CD4-positive, alpha-beta T cell treated with Interleukin-4 for 1 hour (primary cell): ENCODE measurements at places on chromosomes 11 and 22.

DNA sequence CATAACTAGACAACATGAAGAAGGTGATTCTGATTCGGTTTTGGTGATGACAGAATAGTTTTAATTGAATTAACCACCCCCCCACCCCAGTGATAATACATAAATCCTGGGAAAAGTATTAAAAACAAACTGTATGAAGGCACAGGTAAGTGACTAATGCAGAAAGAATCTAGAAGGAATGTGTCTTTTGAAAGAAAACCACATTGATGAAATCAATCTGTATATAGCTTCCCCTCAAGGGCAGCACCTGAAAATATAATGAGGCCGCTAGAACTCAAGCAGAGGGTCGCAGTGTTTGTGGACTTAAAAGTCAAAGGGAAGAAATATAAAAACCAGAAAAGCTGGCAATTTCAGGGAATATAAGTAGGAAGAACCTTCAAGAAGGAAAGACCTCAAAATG lies 580.5 kb upstream of the CHORDC1 start:
- no peak for DNase-seq

GRCh38 chr22:42792909-42793847 lies 63.9 kb downstream of the ARFGAP3 start:
- no peak for DNase-seq

- DNase-seq = no peak
Measured at GRCh38 chr22:38115423-38116205, 5.1 kb upstream of the BAIAP2L2 start.

- DNase-seq = no peak
Measured at GRCh38 chr11:77191429-77191822, 63.4 kb downstream of the MYO7A start.

- DNase-seq = no peak
Measured at GRCh38 chr11:116910378-116910777, 73.0 kb upstream of the APOA1 start.

- no peak for DNase-seq
Measured at GRCh38 chr11:11569936-11570491, 51.8 kb downstream of the GALNT18 start.

- DNase-seq = peak; percentile 15
Measured at GRCh38 chr22:26617271-26618199, at the start of gene CRYBB1. CRYBB1 (minus strand) TSS chr22:26618027; CDS start chr22:26616319, 1,708 bp downstream.

DNA sequence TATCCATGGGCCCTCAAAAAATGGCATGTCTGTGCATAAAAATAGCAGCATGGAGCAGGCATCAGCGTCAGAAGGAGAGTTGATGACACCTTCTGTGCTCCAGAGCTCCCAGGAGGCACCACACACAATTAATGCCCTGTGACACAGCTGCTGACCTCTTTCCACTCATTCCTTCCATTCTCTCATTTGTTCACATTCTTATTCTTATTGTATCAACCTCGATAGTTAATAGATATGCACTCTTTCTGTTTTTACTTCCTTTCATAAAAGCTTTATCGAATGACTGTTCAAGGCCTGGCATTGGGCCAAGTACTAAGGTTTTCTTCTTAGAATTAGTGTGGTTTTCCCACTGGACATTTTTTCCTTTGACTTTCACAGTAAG lies 266.0 kb upstream of the MTNR1B start:
- no peak for DNase-seq

DNA sequence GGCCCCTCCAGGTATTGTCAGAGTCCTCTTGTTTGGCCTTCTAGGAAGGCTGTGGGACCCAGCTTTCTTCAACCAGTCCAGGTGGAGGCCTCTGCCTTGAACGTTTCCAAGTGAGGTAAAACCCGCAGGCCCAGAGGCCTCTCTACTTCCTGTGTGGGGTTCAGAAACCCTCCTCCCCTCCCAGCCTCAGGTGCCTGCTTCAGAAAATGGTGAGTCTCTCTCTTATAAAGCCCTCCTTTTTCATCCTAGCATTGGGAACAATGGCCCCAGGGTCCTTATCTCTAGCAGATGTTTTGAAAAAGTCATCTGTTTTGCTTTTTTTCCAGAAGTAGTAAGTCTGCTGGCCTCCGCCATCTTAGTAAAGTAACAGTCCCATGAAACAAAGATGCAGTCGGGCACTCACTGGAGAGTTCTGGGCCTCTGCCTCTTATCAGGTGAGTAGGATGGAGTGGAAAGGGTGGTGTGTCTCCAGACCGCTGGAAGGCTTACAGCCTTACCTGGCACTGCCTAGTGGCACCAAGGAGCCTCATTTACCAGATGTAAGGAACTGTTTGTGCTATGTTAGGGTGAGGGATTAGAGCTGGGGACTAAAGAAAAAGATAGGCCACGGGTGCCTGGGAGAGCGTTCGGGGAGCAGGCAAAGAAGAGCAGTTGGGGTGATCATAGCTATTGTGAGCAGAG lies at the start of gene CD3E:
CD3E (plus strand) TSS at position 163 of the 681 bp plus-strand sequence; CDS start at position 386, 223 bp downstream.
- DNase-seq = peak; percentile 64

GRCh38 chr11:69196783-69197169 lies 41.0 kb downstream of the SMIM38 start:
- no peak for DNase-seq

- no peak for DNase-seq
Measured at GRCh38 chr22:29108137-29108536, 35.3 kb downstream of the KREMEN1 start.

DNA sequence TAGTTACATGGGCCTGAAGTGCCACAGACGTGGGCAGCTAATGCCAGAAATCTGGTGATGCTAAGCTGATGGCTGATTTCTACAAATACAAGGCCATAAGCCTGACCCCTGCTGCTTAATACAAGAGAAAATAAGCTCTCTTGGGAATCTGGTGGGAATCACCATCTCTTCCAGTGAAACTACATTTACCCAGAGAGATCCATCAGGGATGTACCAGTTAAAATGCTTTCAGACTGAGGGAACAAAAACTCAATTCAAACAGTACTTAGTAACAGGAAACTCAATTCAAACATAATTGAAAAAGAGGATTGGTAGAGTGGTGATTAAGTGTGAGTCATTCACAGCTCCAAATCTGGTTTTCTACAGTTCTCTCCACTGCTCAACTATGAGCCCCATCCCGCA lies 1.7 kb upstream of the CAVIN3 start:
- no peak for DNase-seq

GRCh38 chr22:40235308-40235707 lies 57.6 kb downstream of the TNRC6B start:
- no peak for DNase-seq

DNA sequence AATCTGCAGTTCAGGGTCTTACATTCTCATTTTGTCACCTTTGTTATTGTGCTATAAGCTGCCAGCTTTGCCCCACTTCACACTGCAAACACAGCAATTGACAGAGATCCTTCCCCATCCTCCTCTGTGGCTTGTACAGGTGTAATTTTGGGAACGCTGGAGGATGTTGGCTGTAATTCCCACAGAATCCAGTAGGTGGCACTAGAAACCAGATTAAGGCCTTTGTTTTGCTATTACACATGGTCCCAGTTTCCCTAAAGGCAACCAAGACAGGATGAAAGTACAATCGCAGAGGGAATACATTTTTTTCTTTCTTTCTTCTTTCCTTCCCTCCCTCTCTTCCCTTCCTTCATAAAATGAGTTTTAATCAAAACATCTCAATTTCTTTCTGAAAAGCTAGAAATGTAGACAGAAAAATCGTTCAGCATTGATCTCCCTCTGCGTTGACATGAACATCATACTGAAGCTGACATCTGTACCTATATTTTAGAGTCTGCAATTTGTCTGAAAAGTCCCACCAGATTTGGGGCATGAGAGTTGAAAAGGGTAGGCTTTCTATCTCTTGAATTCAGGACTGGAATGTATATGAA lies 21.3 kb upstream of the NELL1 start:
- DNase-seq = peak; percentile 43

- DNase-seq = no peak
Measured at GRCh38 chr22:47151490-47151889, 389.0 kb downstream of the TBC1D22A start.

- no peak for DNase-seq
Measured at GRCh38 chr11:117750916-117751662, 45.9 kb downstream of the DSCAML1 start.

DNA sequence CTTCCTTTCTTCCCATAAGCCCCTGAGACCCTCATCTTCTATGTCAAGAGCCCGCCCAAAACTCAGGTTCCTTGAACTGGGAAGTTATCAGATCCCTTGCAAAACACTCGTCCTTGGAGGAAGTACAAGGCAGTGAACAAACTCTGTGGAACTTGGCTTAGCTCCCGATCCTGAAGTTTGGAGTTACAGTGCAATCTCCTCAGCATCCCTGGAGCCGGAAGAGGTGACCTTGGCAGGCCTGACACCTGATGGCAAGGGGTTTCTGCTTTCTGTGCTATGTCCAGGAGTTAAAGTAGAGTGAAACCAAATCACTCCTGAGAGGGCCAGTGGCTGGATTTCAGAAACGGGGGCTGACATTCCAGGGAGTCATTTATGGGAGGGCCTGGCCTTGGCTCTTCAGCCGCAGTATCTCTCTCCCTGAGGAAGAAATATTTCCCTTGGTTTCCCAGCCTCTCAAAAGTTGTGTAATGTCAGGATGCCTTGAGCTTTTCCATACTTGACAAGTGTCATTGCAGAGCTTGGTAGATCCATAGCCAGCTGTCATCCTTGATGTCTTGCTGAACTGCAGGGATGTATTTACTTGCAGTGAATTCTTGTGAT lies 1.9 kb upstream of the GRAMD1B start:
- no peak for DNase-seq

- DNase-seq = no peak
Measured at GRCh38 chr22:29325785-29326315, 10.4 kb upstream of the RASL10A start.

DNA sequence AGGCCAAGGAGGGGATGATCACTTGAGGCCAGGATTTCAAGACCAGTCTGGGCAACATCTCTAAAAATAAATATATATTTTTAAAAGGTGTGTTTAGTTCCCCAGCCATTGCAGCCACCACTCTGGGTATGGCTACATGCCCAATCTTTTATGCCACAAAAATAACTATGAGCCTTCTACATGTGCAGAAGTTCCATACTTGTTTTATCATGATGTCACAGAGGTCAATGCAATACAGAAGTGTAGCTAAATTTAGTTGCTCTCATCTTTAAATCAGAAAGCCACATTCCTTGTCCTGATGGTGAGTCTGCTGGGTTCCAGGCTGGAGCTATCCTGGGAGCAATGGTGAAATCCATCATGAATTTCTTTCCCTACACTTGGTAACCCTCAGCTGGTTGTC lies 436.3 kb downstream of the DYNC2H1 start:
- no peak for DNase-seq

- DNase-seq = peak; percentile 64
Measured at GRCh38 chr22:20243537-20244249, 24.4 kb downstream of the RTN4R start.

DNA sequence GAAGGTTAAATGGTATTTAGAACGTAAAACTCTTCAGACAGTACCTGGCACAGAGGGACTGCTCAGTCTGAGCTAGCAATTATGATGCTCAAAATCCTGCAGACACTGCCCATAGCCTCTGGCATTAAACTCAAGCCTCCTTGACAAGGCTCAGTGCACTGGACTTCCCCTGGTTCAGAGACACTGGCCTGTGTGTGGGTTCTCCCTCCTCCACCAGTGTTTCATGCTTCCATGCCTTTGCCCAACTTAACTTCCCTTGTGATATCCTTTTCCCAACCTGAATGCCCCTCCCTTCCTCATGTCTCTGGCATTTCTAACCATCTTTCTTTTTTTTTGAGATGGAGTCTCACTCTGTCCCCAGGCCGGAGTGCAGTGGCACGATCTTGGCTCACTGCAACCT lies 9.1 kb downstream of the LTBP3 start:
- DNase-seq = no peak

- DNase-seq = peak; percentile 78
Measured at GRCh38 chr22:49976439-49977175, 16.0 kb downstream of the PIM3 start.
